Fibroblast of the aortic adventitia (primary cell): ENCODE measurements at places on chromosomes 7 and 10. TPM values are rescaled to one million over a fixed set of nuclear protein-coding genes. Genes with fewer than 3 reads are reported as not detected.

KNDC1 gene
- total RNA-seq = under 0.01 and 0.41 TPM in 2 replicates

UNCX gene
- total RNA-seq = not detected in 2 replicates

PHF14 gene
- total RNA-seq = 35.6 and 63.1 TPM in 2 replicates

ABCB1 gene
- 0.08 and 0.36 TPM in 2 replicates for total RNA-seq

RBP4 gene
- 1.9 and 2.5 TPM in 2 replicates for total RNA-seq

FGFBP3 gene
- total RNA-seq = 1.2 and 1.8 TPM in 2 replicates

SFTPA2 gene
- total RNA-seq = not detected in 2 replicates

C10orf62 gene
- not detected in 2 replicates for total RNA-seq

GDF10 gene
- total RNA-seq = 11.1 TPM in 1 of 2 replicates, not detected in the other

FOXP2 gene
- total RNA-seq = 3.9 and 17.4 TPM in 2 replicates

ASAH2 gene
- 0.25 and 1.5 TPM in 2 replicates for total RNA-seq

PLAU gene
- total RNA-seq = 21.6 and 24.9 TPM in 2 replicates

CCL24 gene
- not detected in 2 replicates for total RNA-seq

FAM204A gene
- total RNA-seq = 103 and 174 TPM in 2 replicates

TMEM213 gene
- total RNA-seq = 0.33 TPM in 1 of 2 replicates, not detected in the other

TMEM26 gene
- total RNA-seq = 5.7 and 20.5 TPM in 2 replicates

LIPK gene
- total RNA-seq = not detected in 2 replicates

DNMBP gene
- 24.9 and 62.4 TPM in 2 replicates for total RNA-seq

EVX1 gene
- total RNA-seq = not detected in 2 replicates

PTN gene
- 12.8 and 28.7 TPM in 2 replicates for total RNA-seq
